ENCODE measurements at places on chromosomes 6 and 20.

GRCh38 chr20:10319855-10320254 lies 101.2 kb downstream of the SNAP25 start:
- DNase-seq: no peak

DNA sequence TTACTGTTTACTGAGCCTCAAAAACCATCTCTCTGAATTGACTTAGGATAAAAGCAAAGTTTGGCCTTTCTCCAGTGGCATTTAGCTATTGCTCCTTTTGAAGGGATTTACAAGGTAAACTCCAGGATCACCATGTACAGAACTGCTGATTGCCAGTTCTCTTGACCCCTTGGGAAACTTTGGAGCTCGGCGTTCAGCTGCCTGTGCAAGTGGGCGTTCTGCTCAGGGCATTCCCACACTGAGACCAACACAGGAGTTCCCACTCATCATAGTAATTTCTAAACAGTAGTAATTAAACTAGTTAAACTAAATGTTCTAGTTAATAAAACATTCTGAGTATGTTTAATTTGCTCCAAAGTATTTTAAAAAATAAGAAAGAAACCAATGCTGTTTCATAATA lies 14.9 kb downstream of the KCNQ5 start:
- DNase-seq: no peak

DNA sequence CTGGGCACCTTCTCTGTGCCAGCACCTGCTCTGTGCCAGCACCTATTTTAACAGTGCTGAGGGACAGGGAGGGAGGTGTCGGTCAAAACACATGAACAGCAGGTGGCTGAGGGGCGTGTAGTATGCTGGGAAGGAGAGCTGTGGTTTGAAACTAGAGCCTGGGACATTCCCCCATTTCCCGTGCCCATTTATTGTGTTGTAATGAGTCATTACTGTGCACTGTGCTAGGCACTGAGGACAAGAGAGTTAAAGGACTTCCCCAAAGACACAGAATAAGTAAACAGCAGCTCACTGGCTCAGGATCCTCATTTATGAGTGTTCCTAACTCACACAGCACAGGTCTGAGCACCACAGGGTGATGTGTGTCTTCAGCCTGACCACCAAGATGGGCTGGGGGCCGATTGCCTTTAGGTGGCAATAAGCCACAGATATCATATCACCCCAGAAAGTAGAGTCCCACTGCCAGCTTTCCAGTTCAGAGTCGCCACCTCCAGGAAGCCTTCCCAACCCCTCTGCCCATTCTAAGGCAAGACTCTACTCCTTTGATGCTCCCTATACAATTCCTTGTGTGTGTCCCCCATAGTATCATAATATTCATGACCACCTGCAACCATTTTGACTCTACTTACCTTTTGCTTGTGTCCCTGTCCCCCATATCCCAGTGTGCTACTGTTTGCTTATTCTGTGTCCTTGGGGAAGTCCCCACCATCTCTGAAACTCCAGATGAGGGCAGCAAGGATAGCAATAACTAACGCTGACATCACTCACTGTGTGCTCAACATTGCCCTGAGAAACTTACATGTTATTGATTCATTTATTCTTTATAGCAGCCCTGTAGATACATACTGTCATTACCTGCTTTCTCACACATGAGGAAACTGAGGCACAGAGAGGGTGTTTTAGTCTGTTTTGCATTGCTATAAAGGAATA lies 87.3 kb downstream of the TOX2 start:
- no peak for DNase-seq

DNA sequence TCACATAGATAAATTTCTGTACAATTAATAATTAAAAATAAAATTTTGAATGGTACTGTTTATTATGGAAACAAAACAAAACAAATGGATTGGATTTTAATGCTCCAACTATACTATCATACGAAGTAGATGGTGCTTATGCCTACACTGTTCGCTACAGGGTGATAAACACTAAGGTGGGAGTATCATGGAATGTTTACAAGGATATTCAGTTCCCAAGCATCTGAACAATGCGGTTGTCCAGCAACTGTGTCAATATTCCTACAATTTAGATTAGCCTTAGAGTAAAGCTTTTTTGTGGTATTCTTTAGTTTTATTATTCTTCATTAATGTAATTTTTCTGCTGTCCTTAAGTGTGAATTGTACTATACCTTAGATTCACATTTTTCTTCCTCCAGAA lies 105.1 kb downstream of the MMS22L start:
- no peak for DNase-seq

DNA sequence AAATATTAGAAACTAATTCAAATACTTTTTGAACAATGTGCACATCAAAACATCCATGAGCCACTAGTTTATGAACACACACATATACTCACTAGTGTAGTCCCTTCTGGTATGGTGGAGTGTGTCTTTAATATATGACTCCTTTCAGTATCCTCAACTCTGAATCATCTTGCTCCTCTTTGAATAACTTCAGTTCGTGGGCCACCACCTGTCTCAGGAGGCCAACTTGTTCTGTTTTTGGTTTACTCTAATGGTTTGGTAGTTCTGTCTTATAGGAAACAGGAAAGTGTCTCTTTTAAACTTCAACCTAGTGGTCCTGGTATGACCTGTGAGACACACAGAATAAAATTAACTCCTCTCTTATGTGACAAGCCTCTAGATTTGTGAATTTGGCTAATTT lies 55.6 kb downstream of the ZNF292 start:
- DNase-seq: no peak

DNA sequence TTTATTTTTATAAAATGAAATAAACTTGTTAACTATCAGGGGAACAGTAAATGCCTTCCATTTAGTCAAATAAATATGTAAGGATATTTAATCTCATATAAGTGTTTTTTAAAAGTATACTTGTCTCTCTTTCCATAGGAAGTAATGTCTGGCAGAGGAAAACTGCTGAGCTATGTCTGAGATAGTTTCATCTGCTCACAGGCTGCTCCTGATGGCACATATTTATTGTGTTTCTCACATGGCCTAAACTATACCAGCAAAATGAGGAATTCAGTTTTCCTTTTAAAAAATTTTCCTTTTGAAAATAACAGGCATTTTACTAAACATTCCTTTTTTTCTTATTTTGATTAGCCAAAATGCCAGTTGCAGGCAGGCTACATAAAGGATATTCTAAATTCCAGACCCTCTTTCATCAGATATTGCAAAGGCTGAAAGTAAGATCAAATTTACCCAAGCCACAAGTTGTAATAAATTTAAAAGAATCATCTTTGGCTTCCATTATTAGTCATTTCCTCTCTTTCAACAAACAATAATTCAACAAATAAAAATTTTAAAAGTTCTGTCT lies 60.1 kb upstream of the RNF146 start:
- no peak for DNase-seq

GRCh38 chr6:11653028-11653583 lies 115.6 kb downstream of the TMEM170B start:
- no peak for DNase-seq

GRCh38 chr6:39363280-39363679 lies 40.8 kb upstream of the KCNK16 start:
- no peak for DNase-seq

DNA sequence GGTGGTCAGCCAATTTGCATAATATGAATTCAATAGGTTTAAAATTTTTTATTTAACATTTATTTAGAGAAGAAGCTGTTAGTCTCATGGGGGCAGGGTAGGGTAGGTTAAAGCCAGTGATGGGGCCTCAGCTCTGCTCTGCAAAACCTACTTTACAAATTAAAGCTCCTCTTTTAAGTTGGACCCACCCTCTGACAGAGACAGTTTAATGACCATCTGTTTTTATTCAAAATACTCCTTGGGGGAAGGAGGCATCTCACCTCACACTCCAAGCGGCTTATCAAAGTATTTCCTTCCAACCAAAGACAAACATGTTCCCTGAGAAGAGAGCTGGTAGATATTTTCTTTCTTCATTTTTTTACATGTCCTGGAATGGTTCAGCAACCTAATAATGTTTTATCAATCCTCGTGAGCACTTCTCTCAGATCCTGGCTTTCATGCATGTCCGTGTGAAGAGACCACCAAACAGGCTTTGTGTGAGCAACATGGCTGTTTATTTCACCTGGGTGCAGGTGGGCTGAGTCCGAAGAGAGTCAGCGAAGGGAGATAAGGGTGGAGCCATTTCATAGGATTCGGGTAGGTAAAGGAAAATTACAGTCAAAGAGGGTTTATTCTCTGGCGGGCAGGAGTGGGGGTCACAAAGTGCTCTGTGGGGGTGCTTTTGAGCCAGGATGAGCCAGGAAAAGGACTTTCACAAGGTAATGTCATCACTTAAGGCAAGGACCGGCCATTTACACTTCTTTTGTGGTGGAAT lies 184.7 kb downstream of the GJA1 start:
- no peak for DNase-seq

- no peak for DNase-seq
Measured at GRCh38 chr20:9331707-9332435, 182.5 kb upstream of the LAMP5 start.

- DNase-seq: no peak
Measured at GRCh38 chr6:140653972-140654371, 1279.5 kb upstream of the CITED2 start.

- DNase-seq: no peak
Measured at GRCh38 chr20:50292591-50293283, 102.1 kb downstream of the CEBPB start.

DNA sequence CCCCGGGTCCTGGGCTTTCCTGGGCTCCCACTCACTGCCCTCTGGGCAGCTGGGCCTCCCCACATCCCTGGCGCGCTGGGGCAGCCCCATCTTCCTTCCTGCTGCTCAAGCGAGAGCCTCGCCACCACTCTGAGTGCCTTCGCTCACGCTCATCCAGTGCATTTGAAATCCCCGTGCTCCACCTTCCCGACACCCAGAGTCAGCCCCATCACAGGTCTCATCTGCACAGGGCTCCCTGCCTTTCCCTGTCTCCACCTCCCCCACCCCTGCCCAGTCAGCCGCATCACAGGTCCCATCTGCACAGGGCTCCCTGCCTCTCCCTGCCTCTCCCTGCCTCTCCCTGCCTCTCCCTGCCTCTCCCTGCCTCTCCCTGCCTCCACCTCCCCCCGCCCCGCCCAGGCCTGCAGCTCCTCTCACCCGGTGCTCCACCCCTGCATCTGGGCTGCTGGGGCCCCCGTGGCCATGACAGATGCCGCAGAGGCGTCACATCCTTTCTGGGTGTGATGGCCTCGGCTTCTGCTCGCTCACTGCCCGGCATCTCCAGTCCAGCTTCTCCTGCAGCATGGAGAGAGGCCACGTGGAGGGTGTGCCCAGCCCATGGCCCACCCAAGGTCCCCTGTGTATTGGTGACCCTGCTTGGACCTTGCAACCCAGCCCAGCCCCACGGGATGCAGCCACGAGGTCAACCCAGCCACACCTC lies 9.0 kb upstream of the BHLHE23 start:
- DNase-seq: no peak

- no peak for DNase-seq
Measured at GRCh38 chr6:157099912-157100593, 223.3 kb downstream of the TMEM242 start.

DNA sequence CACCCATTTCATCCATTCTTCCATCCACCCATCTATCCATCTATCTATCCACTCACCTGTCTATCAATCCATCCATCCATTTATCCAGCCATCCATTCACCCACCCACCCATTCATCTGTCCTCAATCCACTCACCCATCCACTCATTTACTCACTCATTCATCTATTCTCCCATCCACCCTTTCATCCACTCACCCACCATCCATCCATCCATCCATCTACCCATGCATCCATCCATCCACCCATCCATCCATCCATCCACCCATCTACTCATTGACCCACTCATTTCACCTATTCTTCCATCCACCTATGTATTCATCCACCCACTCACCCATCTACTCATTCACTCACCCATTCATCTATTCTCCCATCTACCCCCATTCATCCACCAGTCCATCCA lies 24.2 kb upstream of the PTGIS start:
- DNase-seq: no peak

- DNase-seq: no peak
Measured at GRCh38 chr6:9537381-9537780, 877.5 kb downstream of the TFAP2A start.

DNA sequence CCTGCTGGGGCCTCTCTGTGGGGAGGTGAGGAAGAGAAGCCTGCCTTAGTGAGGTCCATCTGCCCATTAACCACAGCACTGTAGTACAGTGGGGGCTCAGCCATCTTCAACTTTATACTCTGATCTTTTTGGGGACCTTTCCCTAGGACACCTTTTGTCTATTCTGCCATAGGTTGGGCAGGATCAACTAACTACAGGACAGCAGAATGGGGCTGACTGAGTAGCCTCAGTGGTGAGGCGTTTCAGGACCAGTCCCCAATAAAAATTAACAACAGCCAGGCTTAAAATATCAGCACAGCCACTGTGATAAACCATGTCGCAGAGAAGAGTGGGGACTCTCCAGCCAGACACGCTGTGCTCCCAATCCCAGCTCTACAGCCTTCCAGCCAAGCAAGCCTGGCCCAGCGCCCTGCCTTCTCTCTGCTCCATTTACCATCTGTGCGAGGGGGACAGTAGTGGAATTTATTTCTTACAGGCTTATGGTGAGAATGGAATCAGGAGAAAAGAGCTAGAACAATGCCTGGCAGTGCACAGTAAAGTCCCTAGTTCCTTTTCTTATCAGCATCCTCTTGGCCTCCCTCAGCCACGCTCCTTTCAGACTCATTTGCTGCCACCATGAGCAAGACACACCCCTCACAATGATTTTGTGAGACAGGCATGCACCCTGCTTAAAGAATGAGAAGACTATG lies 75.5 kb downstream of the SLC22A23 start:
- no peak for DNase-seq

DNA sequence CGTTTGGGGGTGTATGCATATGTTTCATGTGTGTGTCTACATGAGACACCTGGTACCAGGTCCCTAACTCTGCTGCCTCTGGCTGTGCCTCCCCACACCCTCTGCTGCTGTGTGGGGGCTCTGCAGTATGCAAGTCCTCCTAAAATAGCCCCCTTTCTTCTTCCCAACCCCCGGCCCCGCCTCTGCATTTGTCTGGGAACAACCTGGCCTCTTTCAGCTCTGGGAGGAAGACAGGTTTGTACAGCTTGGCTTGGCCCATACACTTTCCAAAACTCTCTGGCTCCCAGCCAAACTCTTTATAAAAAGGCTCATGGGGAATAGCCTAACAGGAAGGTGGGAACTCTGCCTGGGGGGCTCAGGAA lies 27.1 kb upstream of the EMILIN3 start:
- DNase-seq: no peak

DNA sequence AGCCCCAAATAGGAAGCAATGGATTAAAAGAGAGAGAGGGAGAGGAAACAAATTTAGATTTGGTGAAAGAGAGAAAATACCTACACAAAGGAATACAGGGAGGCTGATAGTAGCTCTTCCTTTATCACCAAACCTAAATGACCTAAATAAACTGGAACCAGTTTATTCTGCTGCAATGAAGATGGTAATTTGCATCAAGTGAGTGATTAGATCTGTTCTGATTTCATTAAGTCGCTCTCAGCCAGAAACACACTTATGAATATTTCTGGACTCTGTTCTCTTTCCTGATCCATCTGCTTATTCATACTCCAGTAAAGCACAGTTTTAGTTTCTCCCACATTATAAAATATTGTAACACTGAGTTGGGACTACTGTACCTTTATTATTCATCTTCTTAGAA lies 83.4 kb upstream of the BMP5 start:
- DNase-seq: no peak

GRCh38 chr20:19785173-19785982 lies 27.3 kb downstream of the RIN2 start:
- no peak for DNase-seq

GRCh38 chr6:156013155-156013554 lies 557.5 kb upstream of the NOX3 start:
- DNase-seq: no peak
